ENCODE measurements at places on chromosomes 7 and 10. TPM values are rescaled to one million over a fixed set of nuclear protein-coding genes. Genes with fewer than 3 reads are reported as not detected.
A peak's percentile ranks its signal among the peaks of the same experiment; 100 is the strongest.

Gene RASA4B
- total RNA-seq, result 3.2 TPM

Gene BET1
- 19.9 TPM for total RNA-seq

Gene HKDC1
- total RNA-seq, result 24.5 TPM

Gene GARIN1A
- total RNA-seq, result 0.79 TPM

Gene HOXA6
- total RNA-seq, result 8.1 TPM

Gene PSAP
- 1,316 TPM for total RNA-seq

Gene FGFBP3
- total RNA-seq, result 3.3 TPM

- H3K4me3 ChIP-seq, result no peak overlapping the region
- no peak overlapping the region for H3K27ac ChIP-seq
- H3K4me1 ChIP-seq, result no peaks in the 10 kb centered on the region
- no peaks in the 10 kb centered on the region for H3K36me3 ChIP-seq
Measured at GRCh38 chr10:58065529-58065815, 202.2 kb downstream of the IPMK start.

GRCh38 chr10:10642751-10643150 lies 374.9 kb upstream of the CELF2 start:
- H3K4me1 ChIP-seq, result no peaks in the 10 kb centered on the region
- no peak for DNase-seq
- H3K4me3 ChIP-seq, result no peak overlapping the region
- H3K27ac ChIP-seq, result no peak overlapping the region
- H3K36me3 ChIP-seq, result no peaks in the 10 kb centered on the region
- no peaks in the 10 kb centered on the region for H3K27me3 ChIP-seq

DNA sequence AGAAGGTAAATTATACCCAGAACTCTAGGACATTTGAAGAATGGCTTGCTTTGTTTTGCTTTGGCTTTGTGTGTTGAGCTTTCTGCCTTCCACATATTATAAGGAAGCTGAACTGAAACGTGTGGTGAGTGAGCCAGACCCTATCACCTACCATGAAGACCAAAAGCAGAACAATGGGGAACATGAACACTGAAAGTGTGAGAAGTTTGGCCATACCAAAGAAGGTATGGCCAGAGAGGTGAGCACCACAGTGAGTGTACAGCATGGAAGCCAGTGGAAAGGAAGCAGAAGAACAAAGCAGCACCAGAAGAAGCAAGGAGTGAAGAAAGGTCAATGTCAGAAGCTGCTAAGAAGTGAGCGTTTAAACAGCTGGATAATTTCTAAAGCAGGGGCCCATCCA lies 59.7 kb upstream of the CCDC71L start:
- peaks cover 13% of the 10 kb centered on the region for H3K4me1 ChIP-seq
- DNase-seq, result no peak
- no peaks in the 10 kb centered on the region for H3K27me3 ChIP-seq
- H3K36me3 ChIP-seq, result no peaks in the 10 kb centered on the region

- no peak for DNase-seq
- no peaks in the 10 kb centered on the region for H3K4me1 ChIP-seq
- H3K36me3 ChIP-seq, result no peaks in the 10 kb centered on the region
- peak overlapping the region; percentile 39 for H3K27ac ChIP-seq
Measured at GRCh38 chr7:114922652-114923402, 933 bp downstream of the MDFIC start.

- no peak for DNase-seq
- H3K4me3 ChIP-seq, result no peak overlapping the region
- no peak overlapping the region for H3K27ac ChIP-seq
Measured at GRCh38 chr7:151256410-151257045, 8.0 kb upstream of the SMARCD3 start.

DNA sequence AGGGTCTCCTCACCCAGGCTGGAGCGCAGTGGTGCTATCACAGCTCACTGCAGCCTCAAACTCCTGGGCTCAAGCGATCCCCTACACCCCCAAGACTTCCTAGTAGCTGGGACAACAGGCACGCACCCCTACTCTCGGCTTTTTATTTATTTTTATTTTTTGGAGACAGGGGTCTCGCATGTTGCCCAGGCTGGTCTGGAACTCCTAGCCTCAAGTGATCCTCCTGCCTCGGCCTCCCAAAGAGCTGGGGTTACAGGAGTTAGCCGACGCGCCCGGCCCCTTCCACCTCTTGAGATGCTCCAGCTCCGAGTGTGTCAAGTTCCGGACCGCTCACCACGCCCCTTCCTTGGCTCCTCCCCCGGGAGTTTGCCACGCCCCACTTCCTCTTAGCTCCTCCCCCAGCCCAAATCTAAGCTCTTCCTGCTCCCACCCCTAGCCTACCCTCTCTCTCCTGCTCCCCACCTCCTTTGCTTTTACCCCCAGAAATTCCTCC lies 6.3 kb downstream of the NAT16 start:
- H3K27ac ChIP-seq, result no peak overlapping the region
- H3K36me3 ChIP-seq, result no peaks in the 10 kb centered on the region
- peaks cover 26% of the 10 kb centered on the region for H3K4me1 ChIP-seq

GRCh38 chr10:104807581-104808310 lies 166.7 kb downstream of the SORCS3 start:
- no peaks in the 10 kb centered on the region for H3K27me3 ChIP-seq
- no peak overlapping the region for H3K27ac ChIP-seq
- no peak overlapping the region for H3K4me3 ChIP-seq
- no peaks in the 10 kb centered on the region for H3K36me3 ChIP-seq

DNA sequence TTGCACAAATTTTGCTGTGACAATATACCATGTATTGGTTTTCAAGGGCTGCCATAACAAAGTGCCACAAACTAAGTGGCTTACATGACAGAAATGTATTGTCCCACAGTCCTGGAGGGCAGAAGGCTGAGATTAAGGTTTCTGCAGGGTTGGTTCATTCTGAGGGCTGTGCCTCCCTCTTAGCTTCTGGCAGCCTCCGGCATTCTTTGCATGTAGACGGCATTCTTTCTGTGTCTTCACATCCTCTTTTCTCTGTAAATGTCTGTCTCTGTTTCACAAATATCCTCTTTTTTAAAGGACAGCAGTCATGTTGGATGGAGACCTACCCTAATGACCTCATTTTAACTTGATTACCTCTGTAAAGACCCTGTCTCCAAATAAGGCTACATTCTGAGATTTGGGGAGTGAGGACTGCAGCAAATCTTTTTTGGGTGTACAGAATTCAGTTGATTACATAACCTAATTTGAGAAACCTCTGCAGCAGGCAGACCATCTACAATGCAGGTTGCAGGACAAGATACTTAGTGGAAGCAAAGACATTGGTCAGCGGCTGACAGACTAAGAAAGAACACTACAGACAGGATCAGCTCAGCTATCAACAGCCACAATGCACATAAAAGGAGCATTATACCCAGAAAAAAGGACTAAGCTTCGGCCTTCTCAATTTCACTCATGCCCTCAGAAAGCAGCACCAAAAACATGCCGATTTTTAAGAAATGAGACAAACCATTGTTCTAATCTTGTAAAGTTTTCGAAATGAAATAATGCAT lies 84.6 kb upstream of the FAM3C start:
- H3K4me1 ChIP-seq, result no peaks in the 10 kb centered on the region
- no peak overlapping the region for H3K4me3 ChIP-seq
- no peak overlapping the region for H3K27ac ChIP-seq
- DNase-seq, result no peak
- no peaks in the 10 kb centered on the region for H3K27me3 ChIP-seq

GRCh38 chr7:147878912-147879661 lies 711.5 kb upstream of the C7orf33 start:
- H3K4me3 ChIP-seq, result no peak overlapping the region
- no peaks in the 10 kb centered on the region for H3K4me1 ChIP-seq
- no peak overlapping the region for H3K27ac ChIP-seq
- no peak for DNase-seq
- no peaks in the 10 kb centered on the region for H3K27me3 ChIP-seq
- H3K36me3 ChIP-seq, result no peaks in the 10 kb centered on the region

GRCh38 chr10:91923371-91924211 lies at the start of gene BTAF1:
Gene BTAF1 (plus strand): TSS chr10:91923770. CDS start chr10:91924077, 307 bp downstream.
- peaks cover 14% of the 10 kb centered on the region for H3K4me1 ChIP-seq
- H3K36me3 ChIP-seq, result no peaks in the 10 kb centered on the region
- H3K4me3 ChIP-seq, result peak within 1 kb of the TSS; percentile 85
- DNase-seq, result peak; percentile 89
- peak within 1 kb of the TSS; percentile 97 for H3K27ac ChIP-seq

DNA sequence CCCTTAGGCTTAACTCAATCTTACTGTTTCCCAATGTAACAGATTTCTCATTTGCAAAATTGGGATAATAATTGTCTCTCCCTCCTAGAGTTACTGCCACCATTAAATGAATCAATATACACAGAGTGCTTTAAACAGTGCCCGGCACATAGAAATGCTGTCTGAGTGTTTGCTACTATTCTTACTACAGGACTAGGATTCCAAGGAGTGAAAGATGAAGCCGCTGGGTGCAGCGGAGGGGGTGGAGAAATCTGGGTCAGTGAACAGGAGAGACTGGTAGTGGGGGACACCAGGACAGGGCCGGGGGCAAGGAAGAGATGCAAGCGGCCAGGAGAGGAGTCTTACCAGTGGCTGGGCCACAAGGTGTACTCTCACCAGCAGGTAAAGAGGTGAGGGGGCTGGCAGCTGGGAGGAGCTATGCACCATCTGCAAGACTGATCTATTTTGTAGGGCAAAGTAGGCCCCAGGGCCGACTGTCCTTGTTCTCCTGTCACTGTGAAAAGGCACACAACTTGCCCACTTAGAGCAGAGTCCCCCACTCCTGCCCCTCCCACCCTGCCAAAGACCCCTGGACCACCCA lies 18.5 kb upstream of the PRRT4 start:
- no peak for DNase-seq
- no peak overlapping the region for H3K27ac ChIP-seq
- H3K27me3 ChIP-seq, result no peaks in the 10 kb centered on the region
- no peak overlapping the region for H3K4me3 ChIP-seq

- peak overlapping the region; percentile 98 for H3K4me3 ChIP-seq
- H3K27ac ChIP-seq, result no peak overlapping the region
- no peaks in the 10 kb centered on the region for H3K27me3 ChIP-seq
- peaks cover 2% of the 10 kb centered on the region for H3K36me3 ChIP-seq
Measured at GRCh38 chr10:121597504-121598262, 561 bp downstream of the FGFR2 start.

GRCh38 chr7:4775848-4776623 lies 613 bp downstream of the AP5Z1 start:
- peak overlapping the region; percentile 96 for H3K4me3 ChIP-seq
- 0 out of 2 replicates have a peak, but pooled peaks cover 11% of the 10 kb centered on the region for H3K4me1 ChIP-seq
- H3K27ac ChIP-seq, result peak overlapping the region; percentile 97
- no peaks in the 10 kb centered on the region for H3K27me3 ChIP-seq

DNA sequence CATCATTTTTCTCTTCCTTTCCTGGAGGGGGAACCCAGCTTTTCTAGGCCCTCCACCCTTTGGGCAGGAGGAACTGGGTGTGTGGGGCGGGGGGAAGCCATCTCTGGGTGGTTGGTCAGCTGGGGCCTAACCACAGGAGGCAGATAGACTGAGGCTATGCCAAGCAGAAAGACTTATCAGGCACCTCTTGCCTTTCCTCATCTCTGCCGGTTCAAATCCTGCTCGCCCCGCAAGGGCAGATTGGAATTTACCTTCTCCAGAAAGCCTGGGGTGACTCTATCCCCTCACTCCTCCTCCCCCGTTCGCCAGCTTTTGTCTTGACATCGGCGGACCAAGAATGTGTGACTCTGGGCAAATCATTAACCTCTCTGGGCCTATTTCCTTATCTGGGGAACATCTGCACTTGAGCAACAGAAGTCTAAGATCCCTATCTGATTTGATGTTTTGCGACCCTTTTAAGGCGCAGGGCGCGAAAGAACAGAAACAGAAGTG lies 584 bp upstream of the GARS1 start:
- H3K4me1 ChIP-seq, result no peaks in the 10 kb centered on the region
- peak; percentile 81 for DNase-seq
- no peaks in the 10 kb centered on the region for H3K36me3 ChIP-seq
- peak overlapping the region; percentile 100 for H3K27ac ChIP-seq

- DNase-seq, result no peak
- no peak overlapping the region for H3K4me3 ChIP-seq
- no peaks in the 10 kb centered on the region for H3K27me3 ChIP-seq
- peaks cover 12% of the 10 kb centered on the region for H3K4me1 ChIP-seq
- no peak overlapping the region for H3K27ac ChIP-seq
- H3K36me3 ChIP-seq, result peaks cover 3% of the 10 kb centered on the region
Measured at GRCh38 chr7:585873-586272, 66.2 kb upstream of the PDGFA start.

DNA sequence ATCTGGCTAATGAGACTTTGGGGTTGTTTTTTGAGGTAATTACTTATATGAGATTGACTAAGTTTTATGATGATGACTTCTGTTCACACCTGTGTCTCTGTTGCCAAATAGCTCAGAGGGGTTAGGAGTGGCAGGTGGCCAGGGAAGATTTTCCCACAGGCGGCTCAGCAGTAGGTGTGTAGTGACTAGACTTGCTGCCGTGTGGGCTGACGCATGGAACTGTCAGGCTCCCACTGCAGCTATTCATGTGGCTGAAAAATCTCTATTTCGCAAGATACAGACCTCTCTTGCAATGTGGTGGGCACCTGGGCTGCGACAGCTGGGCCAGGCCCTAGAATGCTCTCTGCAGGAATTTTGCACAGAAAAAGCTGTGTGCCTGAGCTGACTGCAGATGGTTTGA lies 1.4 kb downstream of the CPA4 start:
- no peaks in the 10 kb centered on the region for H3K27me3 ChIP-seq
- H3K4me1 ChIP-seq, result no peaks in the 10 kb centered on the region
- no peak overlapping the region for H3K4me3 ChIP-seq
- H3K27ac ChIP-seq, result no peak overlapping the region

GRCh38 chr10:110610308-110610774 lies 33.8 kb upstream of the RBM20 start:
- no peak overlapping the region for H3K27ac ChIP-seq
- DNase-seq, result peak; percentile 78
- H3K27me3 ChIP-seq, result no peaks in the 10 kb centered on the region
- no peak overlapping the region for H3K4me3 ChIP-seq
- no peaks in the 10 kb centered on the region for H3K36me3 ChIP-seq

DNA sequence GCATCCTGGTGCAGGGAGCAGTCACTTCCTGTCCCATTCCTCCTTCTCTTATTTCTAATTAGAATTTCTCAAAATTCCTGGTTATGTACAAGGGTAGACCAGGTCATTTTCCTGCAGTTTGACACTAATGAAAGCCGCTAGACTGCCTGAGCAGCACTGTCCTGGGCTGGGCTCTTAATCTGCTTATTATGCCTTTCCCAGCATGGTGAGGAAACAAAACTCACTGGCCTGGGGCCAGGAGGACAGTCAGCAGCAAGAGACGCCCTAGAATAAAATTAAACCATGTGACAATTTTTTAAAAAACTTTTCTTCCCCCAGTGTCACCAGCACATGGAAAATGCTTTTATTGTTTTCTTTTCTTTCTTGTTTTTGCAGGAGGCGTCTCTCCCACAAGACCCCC lies 647.5 kb downstream of the TYW1 start:
- H3K4me3 ChIP-seq, result no peak overlapping the region
- DNase-seq, result no peak
- H3K36me3 ChIP-seq, result no peaks in the 10 kb centered on the region
- H3K4me1 ChIP-seq, result no peaks in the 10 kb centered on the region
- no peaks in the 10 kb centered on the region for H3K27me3 ChIP-seq

DNA sequence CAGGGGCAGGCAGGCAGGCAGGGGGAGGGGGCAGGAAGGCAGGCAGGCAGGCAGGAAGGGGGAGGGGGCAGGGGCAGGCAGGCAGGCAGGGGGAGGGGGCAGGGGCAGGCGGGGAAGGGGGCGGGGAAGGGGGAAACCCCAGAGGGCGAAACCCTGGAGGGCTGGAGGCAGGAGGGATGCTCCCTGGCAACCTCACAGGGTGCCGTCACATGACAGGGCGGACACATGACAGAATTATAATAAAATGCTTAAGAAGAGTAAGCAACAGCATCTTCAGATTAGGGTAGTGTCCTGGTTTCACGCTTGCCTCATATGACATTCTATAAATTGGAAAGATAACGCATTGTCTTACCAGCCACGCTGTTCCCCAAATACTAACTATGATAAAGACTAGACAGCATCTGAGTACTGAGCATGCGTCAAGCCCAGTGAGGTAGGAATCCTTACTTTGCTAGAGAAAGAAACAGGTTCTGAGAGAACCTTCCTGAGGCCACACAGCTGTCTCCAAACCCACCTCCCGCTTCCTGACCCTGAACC lies 131.6 kb downstream of the DIP2C start:
- H3K27me3 ChIP-seq, result no peaks in the 10 kb centered on the region
- peaks cover 28% of the 10 kb centered on the region for H3K4me1 ChIP-seq
- H3K27ac ChIP-seq, result no peak overlapping the region
